ENCODE measurements at places on chromosomes 1 and 21. TPM values are rescaled to one million over a fixed set of nuclear protein-coding genes. Genes with fewer than 3 reads are reported as not detected.

The AJAP1 gene
- not detected for total RNA-seq

The FYB2 gene
- total RNA-seq: 1.4 TPM

The TMEM125 gene
- total RNA-seq: not detected

The SH2D2A gene
- total RNA-seq: 0.73 TPM

The CR2 gene
- total RNA-seq: not detected

The RAB7B gene
- total RNA-seq: 0.34 TPM

The ANKRD65 gene
- 30.1 TPM for total RNA-seq

GRCh38 chr1:169676001-169676400, 35.4 kb downstream of the SELL start:
- DNase-seq: no peak

- no peak for DNase-seq
Observed at GRCh38 chr21:34604556-34604955, 10.4 kb downstream of the RCAN1 start.

DNA sequence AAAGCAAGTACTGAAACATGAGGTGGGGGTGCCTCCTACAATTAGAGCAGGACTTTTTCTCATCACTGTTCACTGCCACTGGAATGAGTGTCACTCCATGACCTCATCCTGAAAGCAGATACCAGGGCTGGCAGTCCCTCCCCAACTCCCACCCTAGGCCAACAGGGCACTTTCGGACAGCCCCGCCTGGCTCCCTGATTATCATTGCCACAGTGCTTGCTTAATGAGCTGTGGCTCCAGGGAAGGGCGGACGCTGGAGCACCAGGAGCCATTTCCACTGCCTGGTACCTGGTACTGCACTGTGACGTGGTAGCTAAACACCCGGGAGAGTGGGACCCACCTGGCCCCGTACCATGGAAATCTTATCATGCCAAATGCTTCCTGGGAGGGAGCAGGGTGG, 22.3 kb downstream of the SLC9A1 start:
- DNase-seq: no peak

- DNase-seq: no peak
Observed at GRCh38 chr1:4530166-4530785, 124.1 kb upstream of the AJAP1 start.

DNA sequence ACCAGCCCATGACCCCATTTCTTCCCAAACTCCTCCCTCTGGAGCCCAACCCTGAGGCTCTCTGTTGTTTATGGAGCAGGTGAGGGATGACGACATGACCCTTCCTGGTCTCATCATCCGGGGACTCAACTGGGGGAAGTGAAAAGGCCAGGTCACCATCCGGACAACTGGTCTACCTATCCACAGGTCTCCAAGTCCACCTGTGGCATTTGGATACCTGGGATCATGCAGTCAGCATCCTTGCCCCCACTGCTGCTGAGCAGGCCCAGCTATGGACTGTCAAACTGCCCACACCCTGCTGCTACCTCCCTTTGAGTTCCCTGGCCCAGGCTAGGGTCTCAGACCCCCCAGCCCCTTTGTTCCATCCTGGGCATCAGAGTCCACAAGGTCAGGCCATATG, 60.0 kb upstream of the LAPTM5 start:
- no peak for DNase-seq

GRCh38 chr1:11616766-11617165, 37.5 kb downstream of the FBXO2 start:
- DNase-seq: no peak

GRCh38 chr1:75353051-75353450, 218.9 kb downstream of the LHX8 start:
- no peak for DNase-seq

GRCh38 chr1:40980068-40980452, 564 bp downstream of the CTPS1 start:
- DNase-seq: no peak

DNA sequence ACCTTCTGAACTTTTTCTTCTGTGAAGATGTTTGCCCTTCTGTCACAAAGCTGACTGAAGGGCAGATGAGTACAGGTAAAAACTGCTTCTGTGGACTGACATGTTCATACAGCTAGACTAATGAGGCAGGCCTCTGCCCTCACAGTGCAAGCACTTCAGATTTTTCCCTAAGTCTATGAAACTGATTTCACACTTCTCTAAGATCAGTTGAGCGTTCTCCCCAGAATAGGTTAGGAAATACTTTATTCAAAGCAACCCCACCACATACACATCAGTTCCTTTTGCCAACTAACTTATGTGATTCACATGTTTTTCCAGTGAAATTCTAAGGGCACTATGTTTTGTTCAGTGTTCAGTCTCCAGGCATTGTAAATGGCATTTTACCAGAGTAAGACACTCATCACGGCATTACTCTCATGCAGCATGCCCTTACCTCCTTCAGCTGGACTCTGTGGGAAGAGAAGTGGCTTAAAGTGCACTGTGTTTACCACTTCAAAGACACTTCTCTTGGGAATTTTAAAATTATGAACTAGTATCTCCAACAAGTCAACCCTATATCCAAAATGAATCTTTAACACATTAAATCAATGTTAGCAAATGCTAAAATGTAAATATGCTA, 5.4 kb upstream of the PSMG1 start:
- DNase-seq: no peak

DNA sequence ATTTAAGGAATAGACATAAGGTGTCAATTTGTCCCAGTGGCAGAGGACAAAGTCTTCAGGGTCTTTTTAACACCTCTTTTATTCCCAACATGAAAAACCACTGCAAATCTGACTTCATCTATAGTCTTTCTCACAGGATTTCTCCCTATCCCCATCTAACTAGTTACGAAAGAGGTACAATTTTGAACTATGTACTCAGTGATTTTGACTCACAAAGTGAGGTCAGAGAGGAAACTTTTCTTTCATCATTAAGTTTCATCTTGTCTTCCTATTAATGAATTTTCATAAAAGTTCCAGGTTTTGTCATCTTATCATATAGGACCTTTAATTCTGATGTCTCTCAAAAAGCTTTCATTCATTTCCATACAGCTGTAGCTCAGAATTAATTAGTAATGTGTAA, 63.3 kb downstream of the ASH1L start:
- peak; percentile 14 for DNase-seq

DNA sequence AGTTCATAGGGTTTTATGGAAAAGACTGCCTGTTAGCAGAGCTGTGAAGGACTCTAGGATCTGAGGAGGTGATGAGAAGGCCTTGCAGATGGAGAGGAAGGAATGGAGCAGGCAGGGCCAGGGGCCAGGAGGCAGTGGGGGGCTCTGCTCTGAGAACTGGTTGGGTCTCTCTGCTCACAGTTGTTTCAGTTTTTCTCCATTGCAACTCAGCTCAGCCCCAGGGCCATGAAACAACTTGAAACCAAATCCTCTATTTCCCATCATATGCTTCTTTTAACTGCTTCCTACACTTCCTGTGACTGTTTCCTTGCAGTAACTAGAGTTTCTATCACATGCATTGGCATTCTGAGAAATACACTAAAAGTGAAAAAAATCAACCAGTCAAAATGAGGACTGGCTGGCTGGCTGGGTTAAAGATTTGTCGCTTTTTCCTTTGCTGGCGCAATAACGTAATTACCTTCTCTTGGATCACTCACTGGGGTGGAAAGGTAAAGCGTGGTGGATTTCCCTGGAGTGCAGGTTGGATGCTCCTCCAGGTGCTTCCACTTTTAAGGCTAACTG, 172.0 kb downstream of the CDC7 start:
- no peak for DNase-seq

DNA sequence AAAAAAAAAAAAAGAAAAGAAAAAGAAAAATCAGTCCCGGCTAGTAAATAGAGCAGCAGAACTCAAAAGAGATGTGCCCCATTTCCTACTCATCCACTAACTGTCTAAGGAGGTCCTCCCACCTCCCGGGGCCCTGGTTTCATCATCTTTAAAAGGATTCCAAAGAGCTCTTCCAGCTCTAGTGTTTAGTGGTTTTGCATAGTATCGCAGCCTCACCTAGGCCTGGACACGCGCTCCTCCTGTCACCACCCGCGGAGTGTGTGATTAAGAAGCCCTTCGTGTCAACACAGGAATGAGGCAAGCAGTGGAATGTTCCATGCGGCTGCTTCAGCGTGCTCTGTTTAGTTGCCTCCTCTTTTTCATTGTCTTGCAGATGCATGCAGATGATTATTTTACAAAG, 49.0 kb downstream of the LBR start:
- DNase-seq: peak; percentile 10

DNA sequence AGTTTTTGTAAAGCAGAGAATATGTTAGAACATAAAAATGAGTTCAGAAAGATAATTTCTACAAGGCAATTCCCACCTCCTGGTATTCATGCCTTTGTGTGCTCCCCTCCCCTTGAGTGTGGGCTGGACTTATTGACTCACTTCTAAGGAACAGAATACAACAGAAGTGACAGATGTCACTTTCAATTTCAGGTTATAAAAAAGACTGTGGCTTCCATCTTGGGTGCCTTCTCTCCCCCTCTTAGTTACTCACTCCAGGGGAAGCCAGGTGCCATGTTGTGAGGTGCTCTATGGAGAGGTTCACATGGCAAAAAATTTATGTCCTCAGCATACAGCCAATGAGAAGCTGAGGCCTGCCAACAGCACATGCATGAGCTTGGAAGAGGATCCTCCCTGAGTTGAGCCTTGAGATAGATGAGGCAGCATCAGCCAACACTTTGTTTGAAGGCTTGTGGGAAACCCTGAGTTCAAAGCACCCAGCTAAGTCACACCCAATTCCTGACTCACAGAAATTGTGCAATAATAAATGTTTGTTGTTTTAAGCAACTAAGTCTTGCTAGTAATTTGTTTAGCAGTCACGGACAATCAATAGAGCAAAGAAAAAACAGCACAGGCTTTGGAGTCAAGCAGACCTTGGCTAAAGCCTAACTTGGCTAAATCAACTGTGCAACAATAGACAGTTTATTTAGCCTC, 73.5 kb upstream of the NGF start:
- DNase-seq: no peak

GRCh38 chr21:24895885-24896734, 711.2 kb downstream of the MRPL39 start:
- DNase-seq: no peak

DNA sequence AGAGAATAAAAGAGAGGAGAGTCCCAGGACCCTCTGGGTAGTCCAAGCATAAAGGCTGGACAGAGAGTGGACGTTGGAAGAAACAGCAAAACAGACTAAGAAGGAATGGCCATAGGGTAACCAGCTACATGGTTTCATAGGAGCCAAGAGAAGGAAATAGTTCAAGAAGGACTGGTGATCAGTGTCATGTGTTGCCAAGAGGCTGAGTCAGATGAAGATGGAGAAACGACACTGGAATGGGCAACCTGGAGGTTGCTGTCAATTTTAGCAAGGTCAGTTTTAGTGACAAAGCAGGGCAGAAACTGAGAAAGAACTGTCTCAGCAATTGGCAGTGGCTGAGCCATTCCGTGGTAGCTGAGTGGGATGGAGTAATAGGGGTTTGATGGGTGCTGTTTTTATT, 41.4 kb downstream of the HMGB4 start:
- no peak for DNase-seq

DNA sequence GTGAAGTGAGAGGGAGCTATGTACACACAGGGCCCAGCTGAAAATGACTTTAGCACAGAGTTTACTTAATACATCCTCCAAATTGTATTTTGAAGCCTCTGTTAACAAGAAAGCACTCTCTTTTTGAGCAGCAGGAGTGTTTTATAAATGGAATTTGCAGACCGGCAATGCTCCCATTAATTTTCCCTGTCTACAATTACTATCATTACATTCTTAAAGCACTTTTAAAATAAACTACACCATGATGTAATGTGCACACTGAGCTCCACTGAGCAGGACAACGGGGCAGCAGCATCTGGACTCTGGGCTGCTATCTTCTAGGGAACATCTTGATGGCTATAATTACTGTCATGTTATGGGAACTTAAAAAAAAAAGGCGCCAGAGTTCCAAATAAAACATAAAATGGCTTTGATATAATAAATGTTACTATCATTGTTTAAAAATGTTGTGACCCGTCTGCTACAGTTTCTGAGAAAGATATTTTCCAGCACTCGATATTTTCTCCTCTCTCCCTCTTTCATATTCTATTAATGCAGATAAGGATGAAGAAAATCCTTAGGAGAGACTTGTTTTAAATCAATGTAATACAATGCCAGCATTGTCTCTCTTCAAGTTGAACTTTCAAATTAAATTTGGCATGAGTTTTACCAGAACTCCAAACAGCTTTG, 150.9 kb downstream of the HLX start:
- no peak for DNase-seq

GRCh38 chr1:82979593-82980236, 1019.2 kb downstream of the TTLL7 start:
- no peak for DNase-seq

DNA sequence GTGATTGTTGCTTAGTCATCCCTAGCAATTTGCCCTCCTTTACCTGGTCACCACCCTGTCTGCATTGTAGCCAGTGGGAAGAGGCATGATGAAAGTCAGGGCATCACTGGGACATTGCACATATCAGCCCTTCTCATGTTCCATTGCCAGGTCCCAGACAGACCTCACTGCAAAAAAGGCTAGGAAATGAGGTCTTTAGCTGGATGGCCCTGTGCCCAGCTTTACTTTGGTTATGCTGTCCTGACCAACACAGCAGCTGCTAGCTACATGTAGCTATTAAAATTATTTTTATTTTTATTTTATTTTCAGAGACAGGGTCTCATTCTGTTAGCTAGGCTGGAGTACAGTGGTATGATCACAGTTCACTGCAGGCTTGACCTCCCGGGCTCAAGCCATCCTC, 52.9 kb downstream of the TNN start:
- DNase-seq: no peak

- DNase-seq: peak; percentile 95
Observed at GRCh38 chr21:35026617-35027562, 22.2 kb downstream of the RUNX1 start.

DNA sequence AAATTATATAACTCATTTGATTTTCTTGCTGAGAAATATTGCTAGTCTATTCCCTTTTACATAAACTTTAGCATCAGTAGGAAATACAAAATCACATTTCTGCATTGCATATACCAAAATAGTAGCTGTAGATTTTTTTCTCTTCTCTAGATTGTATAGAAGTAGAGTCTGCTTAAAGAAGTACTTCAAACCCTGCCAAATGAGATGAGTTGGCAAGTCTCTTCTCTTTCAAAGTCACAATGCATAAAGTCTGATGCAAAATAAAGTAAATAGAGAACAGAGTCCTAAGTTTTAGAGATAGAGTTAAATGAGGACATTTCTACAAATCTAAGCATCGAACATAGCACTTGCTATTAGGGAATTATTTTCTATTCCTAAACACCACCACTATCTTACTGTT, 6.4 kb downstream of the PLPPR4 start:
- DNase-seq: no peak

- DNase-seq: no peak
Observed at GRCh38 chr1:25522031-25522655, 21.3 kb upstream of the LDLRAP1 start.

- no peak for DNase-seq
Observed at GRCh38 chr21:16708101-16708835, 804.6 kb upstream of the CXADR start.

GRCh38 chr1:36802018-36802417, 232.3 kb downstream of the GRIK3 start:
- DNase-seq: no peak

All from HepG2 (cell line).